Stimulated activated CD8-positive, alpha-beta memory T cell treated with anti-CD3 and anti-CD28 coated beads, Interleukin-7, amount 100 ng/mL, for 24 hours (primary cell): ENCODE measurements at places on chromosomes 4 and X.

DNA sequence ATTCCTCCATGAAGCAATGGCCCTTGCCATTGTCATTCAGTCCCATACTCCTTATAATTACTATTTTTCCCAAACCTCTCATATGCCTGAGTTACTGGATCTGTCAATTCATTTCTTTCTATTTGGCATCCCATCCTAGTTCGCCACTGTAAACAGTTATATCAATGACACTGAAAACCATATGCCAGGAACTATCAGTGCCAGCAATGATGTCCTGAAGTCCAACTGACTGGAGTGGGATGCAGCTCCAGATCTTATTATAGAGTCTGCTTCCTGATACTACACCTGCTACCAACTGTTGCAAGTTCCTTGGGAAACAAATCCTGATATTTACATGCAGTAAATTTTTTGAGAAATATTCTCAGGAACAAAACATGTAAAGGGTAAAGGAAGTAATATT lies 27.0 kb upstream of the BANK1 start:
- DNase-seq: no peak

DNA sequence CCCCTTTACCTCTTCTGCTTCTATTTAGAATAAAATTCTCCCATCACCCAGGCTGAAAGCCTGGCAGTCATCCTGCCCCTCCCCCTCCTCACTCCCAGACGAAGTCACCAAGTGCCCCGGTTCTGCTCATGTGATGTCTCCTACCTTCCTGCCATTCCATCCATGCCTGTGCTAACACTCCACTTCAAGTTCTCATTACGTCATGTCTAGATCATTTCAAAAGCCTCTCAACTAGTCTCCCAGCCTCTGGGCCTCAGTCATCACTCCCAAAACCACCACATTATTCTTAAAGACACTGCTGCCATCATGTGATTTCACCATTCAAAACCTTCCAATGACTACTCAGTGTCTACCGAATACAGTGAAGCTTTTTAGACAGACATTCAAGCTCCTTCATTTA lies 17.2 kb upstream of the HOPX start:
- no peak for DNase-seq

DNA sequence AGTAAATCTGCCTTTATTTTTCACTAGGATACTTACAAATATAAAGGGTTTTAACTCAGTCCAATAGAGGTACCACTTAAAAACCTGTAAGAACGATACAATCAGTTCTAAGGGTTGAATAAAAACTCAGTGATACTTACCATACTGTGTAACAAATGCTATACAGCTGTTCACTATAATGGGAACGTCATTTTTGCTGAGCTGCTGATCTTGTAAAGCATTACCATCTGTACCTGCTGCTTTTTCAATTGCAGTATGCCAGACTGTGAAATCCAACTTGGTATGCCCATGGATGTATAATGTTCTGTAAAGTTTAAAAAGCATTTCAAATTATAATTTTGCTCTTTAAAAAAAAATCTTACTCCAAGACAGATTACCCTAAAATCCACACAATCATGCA lies 111.2 kb downstream of the ARAP2 start:
- DNase-seq: no peak

- no peak for DNase-seq
These were observed 123.7 kb downstream of the ANAPC4 start for GRCh38 chr4:25500626-25501316.
